Hematopoietic multipotent progenitor cell treated with erythropoietin and hydrocortisone succinate and interleukin-3 and kit ligand, for 4 days (in vitro differentiated cells): ENCODE measurements at places on chromosomes 12 and 14.

DNA sequence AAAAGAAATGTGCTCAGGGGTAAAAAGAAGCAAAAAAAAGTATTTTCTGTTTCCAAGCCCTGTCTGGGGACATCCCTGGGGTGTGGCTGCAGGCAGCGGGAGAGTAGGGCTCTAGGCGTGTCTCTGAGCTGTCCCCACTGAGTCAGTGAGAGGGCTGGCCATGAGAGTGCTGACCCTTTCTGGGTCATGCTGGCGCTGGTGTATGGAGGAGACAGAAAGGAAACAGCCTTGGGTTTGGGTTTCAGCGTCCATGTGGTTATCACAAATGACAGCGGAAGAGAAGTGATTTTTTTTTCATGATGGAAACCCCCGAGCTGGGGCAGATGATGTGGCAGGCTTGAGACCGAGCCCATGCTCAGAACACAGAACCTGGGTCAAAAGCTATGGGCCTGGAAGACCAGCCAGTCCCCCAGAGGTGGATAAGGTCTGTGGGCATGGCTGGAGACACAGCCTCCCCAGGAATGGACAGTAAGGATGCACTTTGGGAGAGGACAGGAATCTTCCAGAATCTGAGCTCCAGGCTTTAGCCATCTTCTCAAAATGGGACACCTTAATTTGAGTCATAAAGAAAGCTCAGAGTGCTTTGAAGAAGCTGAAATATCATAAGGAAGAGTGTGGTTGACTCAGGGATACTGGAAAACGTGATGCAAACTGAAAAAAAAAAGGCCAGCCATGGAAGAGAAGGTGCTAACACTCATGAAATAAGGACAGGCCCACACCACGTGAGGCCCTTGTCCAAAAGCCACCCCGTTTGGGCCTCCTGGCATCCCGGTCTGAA, 36.2 kb downstream of the SYNE3 start:
- DNase-seq: peak; percentile 17

DNA sequence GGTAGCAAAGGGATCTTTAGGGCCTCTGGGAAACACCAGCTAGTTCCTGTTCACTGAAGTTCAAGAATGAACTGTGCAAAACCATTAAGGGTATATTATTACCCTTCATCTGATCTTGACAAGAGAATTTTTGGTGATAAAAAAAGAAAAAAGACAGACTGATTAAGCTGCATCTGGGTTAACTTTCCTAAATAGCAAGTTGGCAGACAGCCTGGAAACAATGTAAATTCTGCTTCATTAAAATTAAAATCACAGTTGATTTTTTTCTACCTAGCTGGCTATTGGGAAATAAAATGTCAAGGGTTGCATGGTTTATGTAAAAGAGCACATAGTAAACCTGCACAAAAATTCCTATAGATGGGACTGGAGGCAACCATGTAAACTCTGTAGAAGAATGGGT, 126.6 kb upstream of the PRKD1 start:
- no peak for DNase-seq

GRCh38 chr14:23114669-23115038, 4.4 kb downstream of the CEBPE start:
- no peak for DNase-seq

GRCh38 chr14:54312166-54312801, 84.5 kb upstream of the CDKN3 start:
- no peak for DNase-seq

GRCh38 chr14:94175011-94175745, 1.1 kb downstream of the PPP4R4 start:
- no peak for DNase-seq

DNA sequence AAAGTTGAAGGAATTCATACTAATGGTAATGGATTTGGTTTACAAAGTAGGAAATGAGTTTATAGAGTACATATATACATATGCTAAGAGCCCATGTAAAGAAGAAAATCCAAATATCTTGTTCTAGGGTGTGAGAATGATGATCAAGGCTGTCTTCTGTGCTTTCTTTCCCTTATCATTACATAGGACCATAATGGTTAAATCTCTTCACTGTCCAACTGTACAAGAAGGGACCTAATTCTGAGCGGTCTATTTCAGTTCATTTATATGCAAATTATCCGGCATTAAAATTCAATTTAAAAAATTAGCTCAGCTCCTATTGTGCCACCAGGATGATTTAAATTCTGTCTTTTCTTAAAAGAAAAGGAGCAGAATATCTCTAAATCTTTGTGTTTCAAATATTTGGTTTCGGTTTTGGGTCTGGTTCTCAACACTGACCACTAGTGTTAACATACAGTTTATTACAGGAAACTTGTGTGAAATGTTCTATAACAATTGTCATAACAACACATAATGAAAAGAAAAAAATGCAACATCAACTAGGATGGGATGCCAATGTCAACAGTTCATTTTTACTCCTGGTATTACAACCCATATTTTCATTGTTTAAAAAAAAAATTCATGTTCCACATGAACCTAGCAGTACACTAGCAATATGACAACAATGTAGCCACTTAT, 16.8 kb downstream of the OR4K1 start:
- peak; percentile 3 for DNase-seq

- peak; percentile 32 for DNase-seq
Measured at GRCh38 chr14:88729159-88729558, 63.6 kb downstream of the EML5 start.

- no peak for DNase-seq
Measured at GRCh38 chr12:76637807-76638206, 78.2 kb upstream of the OSBPL8 start.

DNA sequence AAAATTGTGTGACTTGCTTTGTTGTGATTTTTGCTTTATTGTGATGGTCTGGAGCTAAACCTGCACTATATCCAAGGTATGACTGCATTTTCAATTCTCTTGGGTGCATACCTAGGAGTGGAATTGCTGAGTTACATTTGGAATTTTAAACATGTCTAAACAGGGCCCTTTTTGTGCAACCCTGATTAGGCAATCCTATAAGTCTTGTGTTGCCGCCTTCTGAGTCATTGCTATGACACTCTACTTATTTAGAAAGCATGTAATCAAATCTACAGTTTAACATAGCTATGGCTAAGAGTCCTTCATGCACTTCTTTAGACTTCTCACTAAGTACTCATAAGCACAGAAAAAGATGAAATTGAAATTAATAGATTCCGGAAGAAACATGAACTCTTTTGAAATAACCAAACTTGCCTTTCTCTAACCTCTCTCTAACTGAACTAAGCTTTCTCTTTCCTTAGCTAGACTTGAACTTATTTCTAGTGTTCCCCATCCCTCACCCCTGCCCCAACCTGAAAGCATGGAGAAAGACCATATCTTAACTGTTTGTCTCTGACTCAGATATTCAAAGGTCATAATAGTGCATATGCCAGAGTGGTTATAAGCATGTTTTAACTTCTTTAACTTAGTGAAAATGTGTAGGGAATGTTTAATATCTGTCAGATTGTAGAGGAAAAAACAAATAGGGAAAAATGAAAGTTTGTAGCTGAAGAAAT, 203.0 kb downstream of the SNAPC1 start:
- no peak for DNase-seq

- no peak for DNase-seq
Measured at GRCh38 chr14:56241461-56241860, 123.2 kb downstream of the PELI2 start.

DNA sequence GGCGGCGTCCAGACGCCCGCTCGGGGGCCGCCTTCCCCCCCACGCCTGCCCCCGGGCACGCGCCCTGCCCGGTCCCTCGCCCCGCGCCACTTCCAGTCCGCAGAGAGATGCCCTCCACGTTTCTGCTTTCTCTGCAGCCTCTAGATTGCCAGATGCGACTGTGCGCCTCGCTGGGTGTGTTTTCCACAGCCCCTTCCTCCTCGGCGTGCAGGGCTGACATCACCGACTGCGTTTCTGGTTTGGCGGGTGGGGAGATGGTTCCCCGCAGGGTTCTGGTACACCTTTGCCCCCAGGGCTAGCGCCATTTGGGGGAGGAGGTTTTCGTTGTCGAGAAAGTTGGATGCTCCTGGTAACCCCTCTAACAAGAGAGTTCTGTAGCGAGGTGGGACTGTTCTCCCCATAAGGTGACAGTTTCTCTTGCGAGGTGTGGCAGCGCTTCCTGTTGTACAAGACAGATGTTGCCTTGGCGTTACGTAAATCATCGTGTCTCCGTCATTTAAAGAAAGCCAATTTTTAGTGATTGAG, 1.5 kb downstream of the CALM1 start:
- DNase-seq: peak; percentile 77

DNA sequence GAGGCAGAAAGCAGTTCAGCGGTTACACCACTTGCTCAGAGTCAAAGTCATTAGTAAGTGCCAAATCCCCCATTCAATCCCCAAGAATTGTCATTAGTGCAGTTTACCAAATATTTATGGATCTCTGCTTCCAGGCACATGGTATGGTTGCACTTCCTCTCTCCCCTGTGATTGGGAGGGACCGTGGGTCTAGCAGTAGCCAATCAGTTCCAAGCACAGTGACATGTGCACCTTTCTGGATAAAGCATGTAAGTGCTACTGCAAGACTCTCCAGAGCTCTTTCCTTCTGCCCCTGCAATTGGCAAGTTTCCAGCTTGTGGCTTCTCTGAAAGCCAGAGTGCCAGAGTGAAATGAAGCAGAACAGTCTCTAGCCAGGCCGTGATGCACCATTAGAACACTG, 85.3 kb upstream of the FLRT2 start:
- peak; percentile 66 for DNase-seq

DNA sequence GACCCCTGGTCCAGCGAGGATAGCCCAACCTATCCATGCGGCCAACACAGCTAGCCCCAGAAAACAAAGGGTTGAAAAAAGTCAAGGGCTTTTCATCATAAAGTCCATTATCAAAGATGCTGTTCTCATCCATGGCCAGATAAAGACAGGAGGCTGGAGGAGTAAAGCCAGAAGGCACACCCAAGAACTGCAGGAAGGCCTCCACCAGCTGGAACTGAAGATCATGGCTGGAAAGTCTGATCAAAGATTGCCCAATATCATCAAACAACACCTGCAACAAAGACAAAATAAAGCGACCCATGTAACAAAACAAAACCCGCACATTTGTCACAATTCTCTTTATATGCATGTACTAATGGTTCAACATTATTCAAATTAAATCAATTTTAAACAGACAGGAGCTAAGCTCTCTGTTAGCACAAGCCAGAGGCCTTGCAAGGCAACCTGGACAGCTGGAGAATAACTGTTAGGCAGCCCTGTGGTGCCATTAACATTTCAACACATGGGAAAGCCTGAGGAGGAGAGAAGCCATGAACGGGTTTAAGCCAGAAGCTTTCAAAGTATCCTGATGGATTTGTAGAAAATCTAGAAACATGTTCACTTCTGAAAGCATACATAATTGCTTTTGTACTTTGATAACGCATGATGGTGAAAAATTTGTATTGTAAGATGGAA, 34.1 kb downstream of the PSMC1 start:
- DNase-seq: no peak

- peak; percentile 62 for DNase-seq
Measured at GRCh38 chr12:47361389-47362021, 281.7 kb upstream of the AMIGO2 start.

GRCh38 chr12:21696625-21697024, 39.0 kb upstream of the LDHB start:
- no peak for DNase-seq

DNA sequence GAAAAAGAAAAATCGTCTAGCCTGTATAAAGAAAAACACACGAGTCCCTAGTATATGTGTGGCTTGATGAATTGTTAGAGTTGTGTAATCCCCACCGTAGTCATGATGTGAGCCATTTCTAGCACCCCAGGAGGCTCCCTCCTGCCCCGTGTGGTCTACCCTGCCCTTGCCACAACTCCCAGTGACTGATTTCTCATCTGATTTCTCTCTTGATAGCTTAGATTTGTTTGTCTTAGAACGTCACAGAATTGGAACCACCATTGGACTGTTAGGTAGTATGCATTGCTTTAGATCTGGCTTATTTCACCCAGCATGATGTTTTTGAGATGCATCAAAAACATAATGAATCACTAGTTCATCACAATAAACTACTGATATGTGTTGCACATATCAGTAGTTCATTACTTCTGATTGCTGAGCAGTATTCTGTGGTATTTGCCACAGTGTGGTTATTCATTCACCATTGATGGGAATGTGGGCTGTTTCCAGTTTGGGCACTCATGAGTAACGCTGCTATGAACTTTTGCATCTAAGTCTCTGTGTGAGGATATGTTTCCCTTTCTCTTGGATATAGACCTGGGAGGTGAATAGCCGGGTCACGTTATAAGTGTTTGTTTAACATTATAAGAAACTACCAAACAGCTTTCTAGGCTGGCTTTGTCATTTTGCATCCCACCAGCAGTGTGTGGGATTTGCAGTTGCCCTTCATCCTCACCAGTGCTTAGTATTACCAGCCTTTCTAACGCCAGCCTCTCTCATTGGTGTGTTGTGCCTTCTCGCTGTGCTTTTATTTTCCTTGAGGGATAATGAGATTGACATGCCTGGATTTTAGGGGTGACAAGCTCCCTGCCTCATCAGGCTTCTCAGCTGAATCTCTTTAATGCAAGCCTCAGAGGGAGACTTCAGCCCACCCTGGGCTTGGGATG, 31.9 kb upstream of the NCOR2 start:
- peak; percentile 69 for DNase-seq
